Activated CD8-positive, alpha-beta memory T cell treated with anti-CD3 and anti-CD28 coated beads, Interleukin-2, amount 10 ng/mL, durations not matched to agents 7 days and 5 days (primary cell): ENCODE measurements at places on chromosomes 3 and 15. TPM values are rescaled to one million over a fixed set of nuclear protein-coding genes. Genes with fewer than 3 reads are reported as not detected.

ISLR gene
- total RNA-seq = not detected

TEX55 gene
- not detected for total RNA-seq

DNA sequence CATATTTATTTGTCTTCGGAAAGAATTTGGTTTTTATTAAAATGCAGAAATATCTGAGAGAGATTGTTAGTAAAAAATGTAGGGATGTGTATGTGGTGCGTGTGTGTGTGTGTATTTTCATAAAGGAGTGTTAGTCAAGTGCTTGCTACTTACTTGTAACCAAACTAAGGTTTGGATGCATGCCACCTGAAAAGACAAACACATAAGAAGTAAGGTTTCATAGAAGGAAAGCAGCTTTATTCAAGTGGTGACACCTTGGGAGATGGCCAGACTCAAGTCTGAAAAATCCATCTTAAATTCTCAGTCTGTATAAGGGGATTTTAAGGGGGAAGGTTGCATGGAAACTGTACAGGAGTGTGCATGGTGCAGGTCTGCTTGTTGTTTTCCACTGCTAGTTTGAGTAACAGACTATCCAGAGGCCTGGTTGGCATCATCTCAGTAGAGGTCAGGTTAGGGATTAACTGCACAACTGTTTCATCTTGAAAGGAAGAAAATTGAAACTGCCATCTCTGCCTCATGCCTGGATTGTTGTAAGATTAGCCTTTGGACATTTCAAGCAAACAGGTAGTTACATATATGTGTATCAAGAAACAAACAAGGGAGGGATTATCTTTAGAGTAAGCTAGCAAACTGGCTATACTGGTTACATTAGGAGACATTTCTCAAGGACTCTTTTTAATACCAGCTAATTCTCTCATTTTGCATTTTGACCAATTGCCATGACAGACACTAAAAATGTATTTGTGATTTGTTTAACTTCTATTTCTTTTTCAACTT, 196.7 kb downstream of the EPHA6 start:
- no peak for DNase-seq

DNA sequence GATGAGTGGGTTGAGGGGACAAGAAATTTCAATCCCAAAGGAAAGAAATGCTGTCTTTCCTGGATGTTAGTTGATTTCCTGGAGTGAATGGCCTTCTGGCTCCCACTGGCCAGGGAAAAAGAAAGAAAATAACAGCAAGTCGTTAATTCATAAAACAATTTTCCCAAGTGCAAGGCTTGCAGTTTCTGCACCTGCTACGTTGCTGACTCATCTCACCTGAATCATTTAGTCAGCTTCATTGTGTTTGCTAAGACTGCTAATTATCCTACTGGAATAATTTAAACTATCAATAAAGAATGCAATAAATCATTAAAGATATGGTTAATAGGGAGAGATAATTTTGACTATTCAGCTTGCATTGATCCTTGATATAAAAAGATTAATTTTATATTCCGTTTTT, 387.6 kb downstream of the ROBO2 start:
- DNase-seq = no peak

GRCh38 chr15:92914103-92914499, 14.0 kb downstream of the CHD2 start:
- no peak for DNase-seq

TMOD2 gene
- total RNA-seq = 12.7 TPM
